ENCODE measurements at places on chromosomes 2 and 18.
A peak's percentile ranks its signal among the peaks of the same experiment; 100 is the strongest.

DNA sequence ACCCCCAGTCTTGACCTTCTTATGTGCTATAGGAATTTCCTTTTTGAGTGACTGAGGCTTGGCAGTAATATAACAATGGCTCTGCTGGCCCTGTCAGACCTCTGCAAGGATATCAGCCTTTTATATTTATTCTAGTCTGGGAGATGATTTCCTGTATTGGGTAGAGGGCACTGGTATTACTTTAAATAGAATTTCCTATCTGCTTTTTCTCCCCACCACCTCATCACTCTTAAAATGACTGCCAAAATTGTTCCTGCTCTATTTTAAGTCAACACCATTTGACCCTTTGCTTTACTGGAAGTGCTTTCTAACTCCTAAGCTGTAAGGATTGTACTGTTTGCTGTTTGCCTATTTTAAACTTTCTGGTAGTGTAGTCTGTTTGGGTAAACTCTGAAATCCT lies 658.4 kb upstream of the FSHR start:
- no peak for DNase-seq

- DNase-seq: peak; percentile 81
Observed at GRCh38 chr2:231677632-231678104, 30.7 kb upstream of the PTMA start.

- DNase-seq: no peak
Observed at GRCh38 chr18:48621815-48622555, 83.2 kb downstream of the CTIF start.

- DNase-seq: no peak
Observed at GRCh38 chr2:83951378-83951947, 507.6 kb downstream of the SUCLG1 start.

DNA sequence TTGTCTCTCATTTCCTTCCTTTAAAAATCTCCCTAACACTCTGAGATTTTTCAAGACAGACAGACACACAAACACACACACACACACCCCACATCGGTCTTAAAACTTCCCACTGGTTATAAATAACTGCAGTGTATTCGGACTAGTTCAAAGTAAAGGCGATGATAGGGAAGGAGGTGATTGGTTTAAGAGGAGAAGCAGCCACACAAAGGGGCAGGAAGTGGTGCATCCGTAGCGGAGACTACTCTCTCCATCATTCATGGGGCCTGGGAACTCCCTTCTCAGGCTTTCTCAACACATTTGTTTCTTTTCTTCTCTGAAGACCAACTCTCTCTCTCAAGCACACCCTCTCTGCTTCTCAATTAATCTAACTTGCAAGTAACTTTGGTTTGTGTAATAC lies 149.1 kb upstream of the DPP10 start:
- no peak for DNase-seq

GRCh38 chr2:27003007-27003406 lies 29.8 kb upstream of the TMEM214 start:
- no peak for DNase-seq

DNA sequence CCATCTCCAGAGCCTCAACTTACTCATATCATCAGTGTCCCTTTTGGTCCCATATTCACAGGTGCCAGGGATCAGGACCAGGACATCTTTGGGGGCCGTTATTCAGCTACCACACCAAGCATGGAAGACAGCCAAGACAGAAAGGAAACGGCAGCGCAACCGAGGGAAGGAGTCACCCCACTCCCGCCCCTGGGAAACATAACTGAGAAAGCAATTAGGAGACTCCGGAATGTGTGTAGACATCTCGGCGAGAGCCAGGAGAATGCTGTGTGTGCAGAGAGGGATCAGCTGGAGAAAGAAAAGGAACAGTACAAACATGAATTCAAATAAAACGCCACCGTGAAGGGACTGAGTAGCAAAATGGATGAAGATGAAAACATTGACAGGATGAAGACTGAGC lies 13.4 kb upstream of the BOK start:
- peak; percentile 8 for DNase-seq

DNA sequence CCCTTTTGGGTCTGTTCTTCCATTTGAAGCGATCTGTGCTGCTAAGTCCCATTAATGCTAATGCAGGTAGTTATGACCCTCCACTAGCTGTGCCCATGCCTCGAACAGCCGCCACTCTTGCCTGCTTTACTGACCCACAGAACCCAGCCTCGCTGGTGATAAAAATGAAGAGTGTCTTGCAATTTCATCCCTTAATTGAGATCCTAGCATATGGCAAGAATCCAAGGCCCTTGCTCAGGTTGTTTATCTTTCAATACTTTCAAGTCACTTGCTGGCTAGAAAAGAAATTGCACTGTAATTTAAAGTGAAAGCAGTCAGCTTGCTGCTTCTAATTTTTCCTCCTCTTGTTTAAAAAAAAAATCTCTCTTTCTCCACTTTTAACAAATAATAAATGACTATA lies 73.6 kb downstream of the ZNF521 start:
- DNase-seq: no peak

- DNase-seq: no peak
Observed at GRCh38 chr2:153299809-153300208, 178.8 kb downstream of the RPRM start.

DNA sequence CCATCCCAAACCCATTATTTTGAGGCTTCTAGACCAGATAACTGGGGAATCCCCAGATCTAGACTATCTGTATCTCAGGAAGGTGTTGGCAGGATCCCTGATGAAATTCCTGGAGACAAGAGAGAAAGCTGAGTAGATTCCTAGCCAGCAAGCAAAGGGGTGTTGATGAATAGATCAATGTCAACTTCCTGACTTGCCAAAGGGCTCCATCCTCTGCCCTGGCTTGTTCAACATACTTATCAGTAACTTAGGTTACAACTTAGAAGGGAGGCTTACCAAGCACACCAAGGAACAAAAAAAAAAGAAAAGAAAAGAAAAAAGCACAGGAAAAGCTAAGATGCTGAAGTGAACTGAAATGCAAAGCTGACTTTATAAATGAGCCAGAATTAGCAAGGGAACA lies 53.3 kb downstream of the TNS1 start:
- no peak for DNase-seq

GRCh38 chr2:74205596-74205995 lies 7.2 kb downstream of the MTHFD2 start:
- DNase-seq: no peak

- no peak for DNase-seq
Observed at GRCh38 chr2:9781252-9781651, 62.0 kb upstream of the TAF1B start.

GRCh38 chr2:16136461-16137035 lies 196.2 kb downstream of the MYCN start:
- no peak for DNase-seq

DNA sequence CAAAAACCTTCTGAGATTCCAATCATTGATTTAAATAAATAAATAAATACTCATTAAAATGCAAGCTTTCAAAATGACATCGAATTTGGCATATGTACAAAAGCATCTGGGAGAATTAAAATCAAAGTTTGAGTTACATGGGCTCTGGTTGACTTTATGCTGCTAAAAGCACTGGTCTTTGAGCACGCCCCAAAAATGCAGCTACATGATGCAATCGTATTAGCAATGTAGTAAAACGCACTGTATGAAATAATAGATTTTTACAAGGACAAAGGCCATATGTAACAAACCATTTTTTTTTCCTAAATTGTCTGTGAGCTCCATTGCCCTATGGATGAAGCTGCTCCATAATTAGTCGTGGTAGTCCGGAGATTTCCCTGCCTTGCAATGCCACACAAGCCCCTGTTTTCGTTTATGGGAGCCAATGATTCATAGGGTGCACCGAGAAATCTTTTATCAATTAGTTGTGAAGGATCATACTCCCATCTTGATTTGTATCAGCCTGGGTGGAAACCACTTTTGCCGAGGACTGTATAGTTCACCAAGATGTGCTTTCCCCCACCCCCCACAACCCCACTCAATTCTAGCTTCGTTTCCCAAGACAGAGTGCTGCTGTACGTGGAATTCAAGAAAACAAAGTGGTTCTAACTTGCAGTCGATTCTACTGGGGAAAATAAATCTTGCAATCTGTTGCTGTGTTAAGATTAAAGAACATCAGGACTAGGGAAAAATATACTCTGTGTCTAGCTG lies 268.4 kb downstream of the IRS1 start:
- DNase-seq: no peak

DNA sequence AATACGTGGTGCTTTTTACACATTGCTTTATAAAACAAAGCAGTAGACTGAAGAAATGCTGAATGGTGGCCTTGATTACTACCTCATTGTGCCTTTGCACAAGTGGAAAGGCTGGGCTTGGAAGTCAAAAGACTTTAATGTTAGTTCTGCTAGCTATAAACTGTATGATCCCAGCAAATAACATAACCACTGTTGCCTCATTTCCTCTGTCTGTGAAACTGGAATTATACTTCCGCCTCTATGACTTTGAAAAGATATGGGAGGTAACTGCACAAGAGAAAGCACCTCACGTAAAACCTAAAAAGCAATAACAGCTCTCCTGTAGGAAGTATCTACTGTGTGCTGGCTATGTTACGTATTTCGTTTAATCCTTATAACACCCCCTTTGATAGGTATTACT lies 43.4 kb upstream of the DSC1 start:
- no peak for DNase-seq

Data from GM13976 (cell line).